ENCODE measurements at places on chromosomes 1 and 21.

DNA sequence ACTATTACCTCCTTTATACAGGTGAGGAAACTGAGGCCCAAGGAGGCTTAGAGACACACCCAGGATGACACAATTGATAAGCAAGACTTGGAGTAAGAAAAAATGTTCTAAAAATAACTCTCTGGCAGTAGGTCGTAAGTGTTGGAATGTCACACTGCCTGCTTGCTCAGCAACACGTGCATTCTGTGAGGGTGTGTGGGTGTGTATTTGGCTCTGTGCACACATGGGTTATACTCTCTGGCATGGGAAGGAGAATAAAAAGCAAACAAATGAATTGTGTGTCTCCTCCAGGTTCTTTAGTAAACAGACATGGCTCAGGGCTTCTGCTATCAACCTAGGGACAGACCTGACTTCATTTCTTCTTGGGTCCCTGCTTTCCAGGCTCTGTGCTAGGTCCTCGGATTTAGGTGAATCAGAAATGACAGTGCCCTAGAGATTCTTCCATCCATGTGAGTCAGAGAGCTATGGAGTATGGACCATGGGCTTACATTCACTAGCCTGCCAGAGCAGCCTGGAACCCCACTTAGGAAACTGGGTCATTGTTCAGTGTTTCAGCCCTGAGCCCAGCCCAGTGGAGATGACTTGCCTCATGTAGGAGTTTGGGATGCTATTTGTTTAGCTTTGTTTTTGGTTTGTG, 72.4 kb downstream of the ELAVL4 start:
- DNase-seq, result peak; percentile 32

- DNase-seq, result no peak
These were observed 169.0 kb downstream of the LBR start for GRCh38 chr1:225258811-225259210.

DNA sequence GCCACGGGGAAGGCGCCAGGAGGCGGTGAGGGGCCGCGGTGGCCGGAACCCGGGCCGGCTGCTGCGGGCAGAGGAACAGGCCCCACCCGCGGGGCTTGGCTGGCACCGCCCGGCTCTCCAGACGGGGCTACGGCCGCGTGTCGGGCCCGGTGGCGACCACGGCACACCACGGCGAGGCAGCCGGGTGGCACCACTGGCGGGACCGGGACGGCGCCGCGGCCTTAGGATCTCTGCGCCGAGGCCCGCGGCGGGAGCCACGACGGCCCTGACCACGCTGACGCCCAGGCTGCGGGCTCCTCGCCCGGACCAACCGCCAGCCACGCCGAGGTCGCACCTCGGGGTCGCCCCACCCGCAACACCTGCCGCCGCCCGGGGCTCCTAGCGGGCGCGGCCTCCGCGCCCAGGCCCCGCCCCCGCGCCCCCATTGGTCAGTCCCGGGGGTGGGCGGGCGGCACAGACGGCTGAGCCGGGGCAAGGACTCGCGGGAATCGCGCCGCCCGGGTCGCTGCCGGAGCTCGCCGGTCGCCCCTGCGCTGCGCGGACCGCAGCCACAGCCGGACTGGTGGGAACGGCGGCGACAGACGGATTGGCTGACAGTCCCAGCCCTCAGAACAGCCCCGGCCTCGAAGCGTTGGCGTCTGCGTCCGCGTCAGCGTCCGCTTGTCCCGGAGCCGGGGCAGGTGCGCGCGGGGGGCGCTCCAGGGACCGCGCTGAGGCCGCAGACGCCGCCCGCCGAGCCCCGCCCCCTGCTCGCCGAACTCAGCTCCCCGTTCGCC, at the start of gene BMP8A:
Gene BMP8A, plus strand, starts transcription at position 491 of the 776 bp plus-strand sequence. CDS start 356 bp downstream, outside the sequence.
- peak; percentile 54 for DNase-seq

DNA sequence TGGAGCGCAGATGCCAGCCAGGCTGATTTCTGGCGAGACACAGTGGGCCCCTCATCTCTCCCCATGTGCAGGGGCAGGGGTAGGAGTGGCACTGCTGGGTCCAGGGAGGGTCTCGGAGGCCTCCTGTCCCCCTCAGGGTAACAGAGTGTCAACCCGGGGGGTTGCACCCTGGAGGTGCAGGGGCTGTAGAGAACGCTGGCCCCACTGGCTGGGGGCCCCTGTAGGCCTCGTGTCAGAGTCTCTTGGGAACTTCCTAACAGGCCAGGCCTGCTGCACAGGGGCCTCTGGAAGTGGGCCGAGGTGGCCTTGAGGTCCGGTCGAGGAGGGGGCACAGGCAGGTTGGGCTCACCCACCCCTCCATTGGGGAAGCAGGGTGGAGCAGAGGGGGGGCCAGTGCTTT, 38.9 kb upstream of the AJAP1 start:
- DNase-seq, result no peak

DNA sequence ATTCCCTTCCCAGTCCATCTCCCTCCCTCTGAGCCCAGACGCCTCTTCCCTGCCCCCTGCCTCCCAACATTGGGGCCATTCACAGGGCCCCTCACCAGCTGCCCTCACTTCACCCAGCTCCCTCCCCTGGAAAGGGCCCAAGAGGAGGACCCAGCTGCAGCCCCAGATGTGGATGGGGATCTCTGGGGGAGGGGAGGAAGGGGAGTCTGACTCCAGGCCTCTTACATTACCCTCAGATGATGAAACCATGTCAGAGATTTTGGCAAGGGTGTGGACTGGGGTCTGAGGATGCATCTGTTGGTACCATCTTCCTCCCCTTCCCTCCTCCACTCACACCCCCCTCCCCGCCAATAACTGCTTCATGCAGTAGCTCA, 1.1 kb upstream of the KIF21B start:
- no peak for DNase-seq

- no peak for DNase-seq
These were observed 40.8 kb upstream of the NEXN start for GRCh38 chr1:77847621-77848080.

GRCh38 chr1:230425252-230426091, 660 bp downstream of the PGBD5 start:
- no peak for DNase-seq

DNA sequence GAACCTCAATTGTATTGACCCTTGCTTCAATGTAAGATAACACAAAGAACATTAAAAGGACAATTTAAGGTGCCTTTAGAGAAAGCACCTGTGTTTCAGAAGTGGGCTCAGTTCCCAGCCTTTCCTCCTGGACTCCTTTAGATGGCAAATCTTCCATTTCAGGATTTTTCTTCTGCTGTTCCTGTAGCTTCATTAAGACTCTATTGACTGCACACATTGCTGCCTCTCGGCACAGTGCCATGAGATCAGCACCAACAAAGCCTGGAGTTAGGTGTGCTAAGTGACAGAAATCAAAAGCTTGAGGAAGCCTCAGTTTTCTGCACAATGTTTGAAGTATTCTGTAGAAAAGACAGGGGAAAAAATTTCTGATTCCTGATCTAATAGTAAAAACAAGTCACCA, 40.6 kb downstream of the NVL start:
- DNase-seq, result no peak

GRCh38 chr1:89855413-89856123, 34.7 kb downstream of the LRRC8D start:
- no peak for DNase-seq

GRCh38 chr1:231708394-231708793, 81.8 kb downstream of the DISC1 start:
- DNase-seq, result no peak

DNA sequence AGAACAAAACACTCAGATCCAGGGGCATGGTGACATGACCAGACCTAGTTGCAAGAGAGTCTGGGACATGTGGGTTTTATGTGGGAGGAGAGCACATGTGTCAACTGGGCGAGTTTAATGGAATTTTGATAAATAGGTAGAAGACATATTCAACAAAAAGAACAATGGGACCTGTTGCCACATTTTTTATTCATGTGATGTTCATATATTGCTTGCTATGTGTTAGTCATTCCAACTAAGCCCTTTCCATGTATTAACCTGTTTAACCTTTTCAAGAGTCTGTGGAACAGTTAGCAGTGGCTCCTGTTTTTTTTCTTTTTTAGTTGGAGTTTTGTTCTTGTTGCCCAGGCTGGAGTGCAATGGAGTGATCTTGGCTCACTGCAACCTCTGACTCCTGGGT, 30.1 kb upstream of the CSF3R start:
- DNase-seq, result no peak

DNA sequence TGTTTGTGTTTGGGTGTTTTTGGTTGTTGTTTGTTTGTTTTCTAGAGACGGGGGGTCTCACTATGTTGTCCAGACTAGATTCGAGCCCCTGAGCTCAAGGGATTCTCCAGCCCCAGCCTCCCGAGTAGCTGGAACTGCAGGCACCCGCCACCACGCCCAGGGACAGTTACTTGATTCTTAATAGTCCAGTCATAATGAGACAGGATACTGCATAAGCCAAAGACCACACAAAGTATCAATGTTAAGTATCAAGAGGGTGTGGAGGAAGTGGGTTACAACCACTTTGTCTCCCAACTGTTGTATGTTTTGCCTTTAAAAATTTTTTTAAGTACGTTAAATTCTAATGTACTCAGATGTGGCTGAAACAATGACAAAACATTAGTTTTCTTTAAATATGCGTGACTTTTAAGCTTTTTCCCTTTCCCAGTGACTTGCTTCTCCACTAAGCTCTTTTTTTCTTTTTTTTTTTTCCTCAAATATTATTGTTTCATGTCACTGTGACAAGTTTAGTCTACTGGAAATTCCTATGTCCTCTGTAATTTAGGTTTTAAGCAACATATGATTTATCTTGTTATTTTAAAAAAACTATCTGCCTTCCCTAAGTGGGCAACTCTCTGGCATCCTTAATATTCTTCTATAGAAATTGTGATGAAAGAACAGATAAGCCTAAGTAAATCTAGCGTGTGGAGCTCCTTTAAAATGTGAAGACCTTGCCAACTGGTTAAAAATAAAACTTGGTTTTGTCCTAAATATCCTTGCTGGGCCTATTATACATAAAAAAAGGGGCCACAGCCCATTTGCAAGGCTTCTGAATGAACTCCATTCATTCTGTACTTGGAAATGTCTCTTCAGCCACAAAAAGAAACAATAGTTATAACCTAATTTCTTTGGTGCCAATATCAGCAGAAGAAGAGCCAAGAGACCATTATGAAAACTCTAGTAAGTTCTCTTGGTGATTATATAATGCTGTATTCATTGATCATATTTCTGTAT, 56.2 kb upstream of the DPH5 start:
- DNase-seq, result no peak

DNA sequence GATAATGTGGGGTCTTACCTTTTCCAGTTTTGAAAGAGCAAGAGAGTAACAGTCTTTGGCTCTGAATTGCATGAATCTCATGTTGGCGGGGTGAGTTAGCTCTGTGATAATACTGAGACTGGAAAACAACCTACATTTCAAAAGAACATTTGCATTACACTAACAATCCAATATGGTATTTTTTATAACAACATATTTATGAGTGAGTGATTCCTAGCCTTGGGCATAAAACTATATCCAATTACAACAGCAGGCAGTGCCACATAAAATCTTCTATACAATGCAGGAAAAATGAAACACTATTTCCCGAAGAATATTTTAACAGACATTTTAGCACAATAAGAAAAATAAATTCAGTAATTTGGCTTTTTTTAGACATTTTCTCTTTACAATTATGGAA, 303.0 kb downstream of the KCNT2 start:
- no peak for DNase-seq

GRCh38 chr1:214503553-214503952, 47.8 kb downstream of the PTPN14 start:
- DNase-seq, result no peak

- no peak for DNase-seq
These were observed 4.4 kb downstream of the LBR start for GRCh38 chr1:225423518-225423855.

DNA sequence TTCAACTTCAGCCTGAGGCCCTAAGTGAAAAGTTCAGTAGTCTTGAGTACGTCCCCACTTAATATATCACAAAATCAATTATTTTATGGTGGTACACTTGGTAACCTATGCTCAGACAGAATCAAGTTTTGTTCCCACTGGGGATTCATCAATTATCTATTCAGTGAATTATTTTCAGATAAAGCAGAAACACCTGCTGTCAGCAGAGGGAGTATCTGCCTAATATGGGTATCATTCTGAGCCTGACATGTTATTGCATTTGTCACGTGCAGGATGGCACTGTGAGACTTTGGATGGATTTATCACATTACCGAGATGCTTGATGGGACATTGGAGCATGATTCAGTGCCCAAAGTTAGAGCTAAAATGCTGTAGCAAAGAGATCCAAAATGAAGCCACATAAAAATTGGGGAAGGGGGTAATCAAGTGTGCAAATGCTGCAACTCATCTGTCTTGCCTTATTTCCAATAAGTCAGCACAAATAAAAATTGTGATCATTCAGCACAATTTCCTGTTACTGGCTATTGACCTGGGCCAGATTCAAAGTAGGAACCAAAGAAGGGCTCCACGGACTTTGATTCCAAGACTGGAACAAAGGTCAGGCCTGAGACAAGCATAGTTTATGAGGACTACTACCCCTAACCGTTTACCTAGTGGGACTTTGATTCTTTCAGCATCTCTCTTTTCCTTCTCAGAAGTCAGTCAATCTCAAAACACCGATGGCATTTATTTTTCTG, 657.6 kb downstream of the LMO4 start:
- DNase-seq, result peak; percentile 39

- DNase-seq, result peak; percentile 91
These were observed 8.6 kb upstream of the ATP5PO start for GRCh38 chr21:33924079-33924765.

GRCh38 chr1:43430831-43431230, 22.9 kb downstream of the HYI start:
- no peak for DNase-seq

DNA sequence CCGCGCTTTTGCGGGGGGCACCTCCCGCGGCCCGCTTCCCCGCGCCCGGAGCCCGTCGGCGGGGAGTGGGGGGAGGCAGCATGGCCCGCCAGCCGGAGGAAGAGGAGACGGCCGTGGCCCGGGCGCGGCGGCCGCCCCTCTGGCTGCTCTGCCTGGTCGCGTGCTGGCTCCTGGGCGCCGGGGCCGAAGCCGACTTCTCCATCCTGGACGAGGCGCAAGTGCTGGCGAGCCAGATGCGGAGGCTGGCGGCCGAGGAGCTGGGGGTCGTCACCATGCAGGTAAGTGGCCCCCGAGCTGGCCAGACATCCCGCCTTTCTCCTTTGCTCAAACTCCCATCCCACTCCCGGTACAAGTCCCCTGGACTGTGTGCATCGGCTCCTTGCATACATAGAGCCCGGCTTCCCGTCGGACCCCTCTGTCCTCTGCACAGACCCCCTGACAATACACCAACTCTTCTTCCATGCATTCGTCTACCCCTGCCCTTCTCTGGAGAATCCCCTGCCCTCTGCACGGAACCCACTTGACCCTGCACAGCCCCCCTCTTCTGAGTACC, 812 bp downstream of the CACHD1 start:
- no peak for DNase-seq

- no peak for DNase-seq
These were observed 1047.9 kb upstream of the NCAM2 start for GRCh38 chr21:19950347-19950746.

GRCh38 chr1:96370757-96371156, 350.8 kb upstream of the PTBP2 start:
- no peak for DNase-seq

GRCh38 chr21:44740742-44741141, 29.4 kb upstream of the TSPEAR start:
- no peak for DNase-seq

GRCh38 chr1:30284226-30284625, 439.2 kb downstream of the MATN1 start:
- no peak for DNase-seq

- DNase-seq, result no peak
These were observed 8.8 kb downstream of the HMGB4 start for GRCh38 chr1:33872683-33873082.
